ENCODE measurements at places on chromosomes 6 and 20.

GRCh38 chr6:20350215-20350614, 51.5 kb upstream of the E2F3 start:
- no peak for DNase-seq

DNA sequence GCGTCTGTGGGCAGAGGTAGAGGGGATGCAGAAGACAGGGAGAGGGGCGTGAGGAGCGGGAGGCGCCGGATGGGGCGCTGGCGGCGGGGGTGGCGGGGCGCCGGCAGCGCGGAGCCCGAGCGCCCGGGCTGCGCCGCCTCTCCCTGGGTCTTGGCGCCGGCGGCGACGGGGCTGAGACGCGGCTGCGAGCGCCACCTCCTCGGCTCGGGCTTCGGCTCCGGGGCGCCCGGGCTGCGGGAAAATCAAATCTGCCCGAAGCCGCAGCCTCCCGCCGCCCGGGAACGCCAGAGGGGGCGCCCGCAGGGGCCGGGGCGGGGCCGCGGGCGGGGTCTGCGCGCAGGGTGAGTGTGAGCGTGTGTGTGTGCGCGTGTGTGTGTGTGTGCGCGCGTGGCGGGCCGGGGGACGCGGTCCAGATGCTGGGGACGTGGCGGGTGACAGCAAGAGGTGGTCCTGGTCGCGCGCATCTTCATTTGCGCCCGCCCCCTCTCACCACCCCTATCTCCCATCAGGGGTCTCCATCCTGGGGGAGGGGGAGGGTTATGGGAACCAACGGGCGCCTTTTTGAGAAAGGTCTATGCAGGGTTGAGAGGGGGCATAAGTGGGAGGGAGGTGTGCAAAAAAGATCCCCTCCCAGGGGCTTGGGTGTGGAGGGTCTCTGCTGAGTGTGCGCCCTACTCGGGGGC, 646 bp upstream of the CPNE5 start:
- peak; percentile 31 for DNase-seq

- DNase-seq, result peak; percentile 11
Measured at GRCh38 chr6:28865401-28866204, 58.2 kb downstream of the TRIM27 start.

DNA sequence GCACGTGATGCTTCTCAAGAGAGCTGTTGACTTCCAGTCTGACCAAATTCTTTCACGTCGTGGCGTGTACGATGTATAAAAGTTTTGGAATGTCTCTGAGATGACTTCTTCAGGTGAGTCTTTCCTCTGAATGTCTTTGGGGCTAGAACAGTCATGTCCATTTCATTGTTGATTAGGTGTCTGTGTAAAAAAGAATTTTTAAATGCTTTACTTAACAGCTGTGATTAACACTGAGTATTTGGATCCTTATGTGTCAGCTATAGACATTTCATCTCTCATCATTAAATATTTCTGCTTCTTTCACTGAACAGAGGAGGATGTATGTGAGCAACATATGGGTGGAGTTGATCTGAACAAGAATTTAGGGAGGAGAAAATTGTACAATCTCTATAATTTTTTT, 29.3 kb upstream of the KIF13A start:
- no peak for DNase-seq

GRCh38 chr6:136163260-136163659, 86.9 kb downstream of the MTFR2 start:
- no peak for DNase-seq

DNA sequence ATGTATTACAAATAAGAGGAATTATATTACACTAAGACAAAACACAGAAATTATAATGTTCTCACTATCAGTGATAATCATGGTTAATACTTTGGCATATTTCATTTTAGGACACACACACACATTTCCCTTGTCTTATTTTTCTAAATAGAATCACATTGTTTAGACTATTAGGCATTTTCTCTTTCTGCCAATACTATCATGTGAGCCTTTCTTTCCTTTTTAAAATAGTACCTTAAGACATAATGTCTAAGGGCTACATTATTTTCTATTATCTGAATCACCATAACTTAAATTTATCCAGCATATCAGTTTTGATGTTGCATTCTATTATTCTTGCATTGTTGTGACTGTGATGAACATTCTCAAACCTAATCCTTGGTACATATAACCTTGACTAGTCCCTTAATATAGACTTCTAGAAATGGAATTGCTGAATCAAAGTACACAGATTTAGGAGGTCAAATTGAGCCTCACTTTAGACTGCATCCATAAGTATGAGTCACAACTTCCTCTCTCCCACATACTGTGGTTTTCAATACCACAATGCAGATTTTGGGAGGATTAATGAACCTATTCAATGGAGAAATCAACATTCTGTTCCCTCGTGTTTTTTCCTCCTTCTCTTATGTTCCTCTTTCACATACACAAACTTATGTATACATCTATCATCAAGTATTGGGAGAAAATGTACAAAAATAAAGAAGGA, 212.6 kb downstream of the MOXD1 start:
- no peak for DNase-seq

DNA sequence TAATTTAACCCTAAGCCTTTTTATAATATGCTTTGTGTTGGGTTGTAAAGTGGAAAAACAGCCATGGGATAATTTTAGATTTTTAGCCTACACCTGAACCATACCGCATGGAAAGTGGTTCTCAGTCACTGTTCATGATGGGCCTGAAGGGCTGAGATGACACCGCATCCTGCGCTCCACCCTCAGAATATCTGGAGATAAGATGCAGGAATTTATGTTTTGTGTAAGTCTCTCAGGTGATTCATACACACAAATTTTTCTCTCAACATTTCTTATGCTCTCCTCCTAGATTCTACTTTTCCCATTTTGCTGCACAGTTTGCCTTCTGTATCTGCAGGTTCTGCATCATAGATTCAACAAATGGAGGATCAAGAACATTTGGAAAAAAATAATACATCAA, 191.3 kb upstream of the PHACTR1 start:
- DNase-seq, result no peak

DNA sequence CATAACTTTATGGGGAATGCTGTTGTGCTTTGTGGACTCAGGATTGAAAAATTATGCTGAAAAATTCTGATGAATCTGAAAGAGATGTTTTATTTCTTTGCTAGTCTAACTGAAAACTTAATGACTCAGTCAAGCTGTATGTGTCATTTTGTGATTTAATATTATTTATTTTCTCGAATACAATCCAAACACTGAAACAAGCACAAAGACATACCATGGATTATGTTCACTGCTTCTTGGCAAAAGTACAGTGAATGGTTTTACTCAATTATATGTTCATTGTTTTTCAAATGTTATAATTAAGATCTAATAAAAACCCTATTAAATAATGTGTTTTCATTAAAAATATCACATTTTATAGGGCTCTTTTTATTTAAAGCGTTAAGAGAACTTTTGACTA, 330.6 kb upstream of the EPHA7 start:
- no peak for DNase-seq

GRCh38 chr6:31381666-31382065, 21.7 kb upstream of the MICA start:
- no peak for DNase-seq

DNA sequence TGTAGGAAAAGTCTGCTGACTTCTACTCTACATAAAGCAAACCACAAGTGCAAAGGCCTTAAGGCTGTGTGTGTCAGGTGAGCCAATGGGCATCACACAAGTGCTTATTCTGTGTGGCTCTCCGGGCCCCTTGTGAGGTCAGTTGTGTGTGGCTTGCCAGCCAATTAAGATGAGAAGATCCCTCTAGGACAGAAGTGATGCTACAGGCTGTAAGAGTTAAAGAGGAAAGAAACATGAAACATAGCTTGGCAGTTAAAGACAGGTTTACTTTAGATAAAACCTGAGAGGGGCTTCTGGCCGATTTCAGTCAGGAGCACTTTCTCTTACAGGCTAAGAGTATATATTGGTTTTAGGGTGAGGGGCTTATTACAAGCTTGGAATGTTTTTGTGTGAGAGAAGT, 242.4 kb downstream of the NFATC2 start:
- DNase-seq, result no peak

- no peak for DNase-seq
Measured at GRCh38 chr6:148521158-148521557, 178.5 kb downstream of the SASH1 start.

DNA sequence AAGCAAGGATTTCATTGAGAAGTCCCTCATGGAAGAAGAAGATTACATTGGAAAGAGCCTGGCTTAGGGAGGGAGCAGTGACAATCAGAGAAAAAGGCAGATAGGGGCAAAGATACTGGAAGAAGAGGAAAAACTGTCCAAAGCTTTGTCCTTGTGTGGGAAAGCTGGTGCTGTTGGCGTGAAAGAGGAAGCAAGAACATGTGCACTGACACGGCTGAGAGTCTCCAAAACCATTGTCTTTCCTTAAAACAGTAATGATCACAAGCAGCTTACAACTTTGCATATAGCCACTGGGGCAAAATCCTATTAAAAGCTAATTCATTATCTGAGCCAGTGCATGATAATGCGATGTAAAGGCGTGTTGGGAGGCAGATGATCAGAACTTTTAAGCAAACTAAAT, 85.1 kb upstream of the ESR1 start:
- DNase-seq, result no peak

Data from activated effector memory CD4-positive, alpha-beta T cell treated with Interleukin-2 at 50 U/mL for 16 hours (primary cell).